CD4-positive, CD25-positive, alpha-beta regulatory T cell (primary cell): ENCODE measurements at places on chromosomes 3 and 15. TPM values are rescaled to one million over a fixed set of nuclear protein-coding genes. Genes with fewer than 3 reads are reported as not detected.
A peak's percentile ranks its signal among the peaks of the same experiment; 100 is the strongest.

IGDCC3 gene
- not detected for total RNA-seq

NEK10 gene
- total RNA-seq = 3.9 TPM

UCN2 gene
- not detected for total RNA-seq

FAM81A gene
- total RNA-seq = not detected

DNA sequence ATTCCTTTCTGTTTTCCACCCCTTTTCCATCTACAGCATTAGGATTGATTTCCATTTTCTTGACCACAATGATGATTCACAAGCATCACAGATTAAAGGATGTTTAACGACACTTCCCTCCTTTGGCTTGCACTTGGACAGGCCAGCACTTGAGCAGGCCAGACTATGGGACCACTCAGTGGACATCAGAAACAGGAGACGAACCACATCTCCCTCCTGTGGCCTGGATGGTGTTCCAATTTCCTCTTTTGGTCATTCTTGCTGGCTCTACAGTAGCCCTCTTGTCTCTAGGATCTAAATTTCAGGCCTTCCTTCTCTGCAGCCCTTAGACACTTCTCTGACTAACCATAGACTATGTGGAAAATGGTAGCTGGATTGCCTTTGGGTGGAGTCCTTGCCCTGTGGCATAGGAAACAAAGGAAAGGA, 78.8 kb upstream of the BOC start:
- no peak overlapping the region for H3K4me3 ChIP-seq
- peaks cover 2% of the 10 kb centered on the region for H3K27me3 ChIP-seq
- H3K27ac ChIP-seq = no peak overlapping the region
- H3K36me3 ChIP-seq = no peaks in the 10 kb centered on the region
- no peak for DNase-seq

DNA sequence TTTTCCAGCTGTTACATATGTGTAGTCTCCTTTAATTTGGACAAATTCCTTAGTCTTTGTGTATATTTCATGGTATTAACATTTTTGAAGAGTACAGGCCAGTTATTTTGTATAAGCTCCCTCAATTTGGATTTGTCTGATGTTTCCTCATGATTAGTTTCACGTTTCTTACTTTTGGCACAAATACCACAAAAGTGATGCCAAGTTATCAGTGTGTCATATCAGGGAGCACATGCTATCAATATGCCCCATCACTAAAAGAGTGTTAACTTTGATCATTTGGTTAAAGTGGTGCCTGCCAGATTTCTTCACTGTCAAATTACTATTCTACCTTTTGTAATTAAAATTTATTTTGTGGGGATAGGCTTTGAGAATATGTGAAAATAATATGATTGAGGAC, 14.6 kb downstream of the PCNP start:
- H3K27ac ChIP-seq = peak overlapping the region; percentile 19
- no peak overlapping the region for H3K4me3 ChIP-seq
- H3K27me3 ChIP-seq = no peaks in the 10 kb centered on the region
- no peaks in the 10 kb centered on the region for H3K4me1 ChIP-seq
- peaks cover 48% of the 10 kb centered on the region for H3K36me3 ChIP-seq
- no peak for DNase-seq

DNA sequence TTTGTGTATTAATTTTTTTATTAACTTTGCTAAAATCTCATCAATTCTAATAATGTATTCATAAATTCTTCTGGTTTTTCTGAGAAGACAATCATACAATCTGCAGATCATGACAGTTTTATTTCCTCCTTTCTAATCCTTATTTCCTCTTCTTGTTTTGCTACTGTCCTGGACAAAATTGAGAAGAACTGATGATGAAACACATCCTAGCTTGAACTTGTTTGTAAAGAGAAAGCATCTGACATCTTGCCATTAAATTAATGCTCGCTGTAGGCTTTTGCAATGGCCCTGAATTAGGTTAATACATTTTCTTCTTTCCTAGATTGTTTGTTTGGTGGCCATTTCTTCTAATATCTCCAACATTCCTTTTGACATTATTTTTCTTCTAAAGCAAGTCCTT, 110.9 kb upstream of the TPM1 start:
- DNase-seq = no peak
- no peaks in the 10 kb centered on the region for H3K36me3 ChIP-seq
- H3K4me1 ChIP-seq = no peaks in the 10 kb centered on the region
- no peak overlapping the region for H3K4me3 ChIP-seq
- H3K27ac ChIP-seq = no peak overlapping the region

GRCh38 chr15:61076598-61077170, 152.4 kb downstream of the RORA start:
- no peaks in the 10 kb centered on the region for H3K4me1 ChIP-seq
- no peak for DNase-seq
- no peak overlapping the region for H3K4me3 ChIP-seq
- H3K36me3 ChIP-seq = no peaks in the 10 kb centered on the region

DNA sequence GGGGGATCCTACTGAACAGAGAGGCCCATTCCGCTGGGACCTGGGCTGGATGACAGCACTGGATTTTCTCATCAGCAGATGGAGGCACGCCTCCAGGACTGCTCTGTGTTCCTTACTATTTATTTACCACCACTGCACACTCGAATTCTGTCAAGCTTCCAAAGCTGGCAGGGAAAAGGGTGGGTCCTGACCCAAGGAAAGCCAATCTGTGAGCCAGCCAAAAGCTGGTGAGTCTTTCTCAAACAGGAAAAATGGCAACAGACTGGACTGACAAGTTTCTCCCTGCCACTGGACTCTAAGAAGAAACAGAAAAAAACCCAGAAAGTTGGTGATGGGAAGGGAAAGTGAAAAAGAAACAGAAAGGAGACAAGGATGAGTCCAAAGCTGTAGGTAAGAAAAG, 37.8 kb downstream of the CD47 start:
- no peaks in the 10 kb centered on the region for H3K27me3 ChIP-seq
- DNase-seq = no peak
- H3K27ac ChIP-seq = no peak overlapping the region
- H3K36me3 ChIP-seq = peaks cover 89% of the 10 kb centered on the region

DNA sequence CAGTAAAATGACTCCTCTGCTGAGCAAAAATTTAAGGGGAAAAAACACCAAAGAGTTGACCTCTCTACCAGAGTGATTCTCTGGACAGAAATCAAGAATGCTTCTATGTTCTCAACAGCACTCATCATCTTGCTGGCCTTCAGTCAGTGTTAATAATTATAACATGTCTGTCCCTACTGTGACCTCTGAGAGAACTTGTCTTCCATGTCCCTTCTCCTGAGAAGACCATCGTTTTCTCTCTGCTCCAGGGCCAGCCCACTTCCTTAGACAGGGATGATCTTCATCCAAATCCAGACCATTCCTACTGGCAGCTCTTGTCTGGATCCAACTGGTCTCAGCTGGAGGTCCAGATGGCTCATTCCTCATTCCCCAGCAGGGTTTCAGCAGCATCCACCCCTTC, 139.0 kb upstream of the NECTIN3 start:
- no peaks in the 10 kb centered on the region for H3K36me3 ChIP-seq
- no peaks in the 10 kb centered on the region for H3K4me1 ChIP-seq
- DNase-seq = no peak
- no peaks in the 10 kb centered on the region for H3K27me3 ChIP-seq

DNA sequence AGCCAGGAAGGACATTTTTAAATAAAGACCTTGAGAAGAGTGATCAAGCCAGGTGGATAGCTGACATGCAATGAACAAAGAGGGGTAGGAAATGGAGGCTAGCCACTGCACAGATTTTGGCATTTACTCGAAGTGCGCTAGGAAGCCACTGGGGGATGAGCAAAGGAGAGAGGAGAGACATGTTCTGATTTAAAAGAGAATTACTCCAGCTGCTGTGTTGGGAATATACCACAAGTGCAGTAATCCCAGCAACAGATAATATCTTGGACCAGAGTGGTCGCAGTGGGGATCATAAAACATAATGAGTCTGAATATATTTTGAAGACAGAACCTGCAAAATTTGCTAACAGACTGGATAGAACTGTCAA, 19.9 kb downstream of the KPNA4 start:
- peak overlapping the region; percentile 4 for H3K4me3 ChIP-seq
- H3K27me3 ChIP-seq = no peaks in the 10 kb centered on the region
- H3K36me3 ChIP-seq = no peaks in the 10 kb centered on the region
- peaks cover 21% of the 10 kb centered on the region for H3K4me1 ChIP-seq

DNA sequence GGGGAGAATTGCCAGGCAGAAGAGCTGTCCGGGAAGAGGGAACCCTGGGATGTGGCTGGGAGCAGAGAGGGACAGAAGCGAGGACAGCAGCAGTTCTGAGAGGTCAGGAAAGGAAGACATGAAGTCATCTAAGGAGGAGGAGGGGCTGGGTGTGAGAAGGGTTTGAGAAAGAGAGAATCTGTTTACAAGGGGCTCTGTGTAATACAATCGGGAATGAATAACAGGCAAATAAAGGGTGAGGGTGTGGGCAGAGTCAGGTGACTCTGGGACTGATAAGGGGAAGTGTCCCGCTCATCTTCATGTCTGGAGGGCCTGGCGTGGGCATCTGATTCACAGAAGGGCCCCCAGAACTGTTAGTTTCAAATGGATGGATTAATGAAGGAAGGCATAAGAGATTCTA, 191.3 kb downstream of the XXYLT1 start:
- no peak overlapping the region for H3K4me3 ChIP-seq
- no peak for DNase-seq
- no peaks in the 10 kb centered on the region for H3K36me3 ChIP-seq
- no peak overlapping the region for H3K27ac ChIP-seq
- H3K27me3 ChIP-seq = no peaks in the 10 kb centered on the region
